ENCODE measurements at places on chromosomes 7 and 10.

- no peak for DNase-seq
These were observed 1.8 kb downstream of the WASL start for GRCh38 chr7:123746931-123747488.

DNA sequence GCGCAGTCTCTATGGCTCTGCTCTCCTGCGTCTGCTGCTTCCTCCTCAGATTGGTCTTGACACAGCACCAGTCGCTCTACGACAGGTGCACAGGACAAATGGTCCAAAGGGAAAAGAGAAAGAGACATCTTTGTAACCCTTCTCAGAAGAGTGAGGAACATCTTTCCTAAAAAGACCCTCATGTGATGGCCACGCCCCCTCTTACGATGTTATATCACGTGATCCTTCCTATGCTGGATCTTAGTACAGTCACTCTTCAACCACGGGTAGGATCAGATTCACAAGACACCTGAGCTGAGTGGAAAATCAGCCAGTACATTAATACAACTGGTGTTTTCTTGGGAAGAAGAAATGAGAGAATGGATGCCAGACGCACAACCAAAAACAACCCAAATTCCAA lies 262.2 kb upstream of the CELF2 start:
- no peak for DNase-seq

- DNase-seq = no peak
These were observed 21.2 kb downstream of the KIF5B start for GRCh38 chr10:32035038-32035437.

GRCh38 chr7:24959735-24960485 lies 20.1 kb downstream of the OSBPL3 start:
- DNase-seq = no peak

DNA sequence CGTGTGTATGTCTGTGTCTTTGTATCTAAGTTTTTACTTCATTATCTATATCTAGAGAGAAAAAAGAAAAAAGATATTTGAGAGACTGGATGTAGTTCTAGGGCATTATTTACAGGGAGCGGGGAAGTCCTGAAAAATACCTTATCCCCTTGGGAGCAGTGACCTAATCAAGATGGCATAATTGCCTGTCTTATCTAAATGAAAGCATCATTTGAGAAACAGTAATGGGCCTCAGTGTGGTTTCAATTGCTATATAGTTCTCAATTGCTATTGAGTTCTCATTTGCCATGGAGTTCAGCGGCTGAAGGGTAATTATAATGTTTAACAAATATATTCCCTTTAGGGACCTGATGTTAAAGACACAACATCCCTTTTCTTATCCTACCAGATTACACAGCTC lies 216.5 kb downstream of the PLXNA4 start:
- DNase-seq = no peak

DNA sequence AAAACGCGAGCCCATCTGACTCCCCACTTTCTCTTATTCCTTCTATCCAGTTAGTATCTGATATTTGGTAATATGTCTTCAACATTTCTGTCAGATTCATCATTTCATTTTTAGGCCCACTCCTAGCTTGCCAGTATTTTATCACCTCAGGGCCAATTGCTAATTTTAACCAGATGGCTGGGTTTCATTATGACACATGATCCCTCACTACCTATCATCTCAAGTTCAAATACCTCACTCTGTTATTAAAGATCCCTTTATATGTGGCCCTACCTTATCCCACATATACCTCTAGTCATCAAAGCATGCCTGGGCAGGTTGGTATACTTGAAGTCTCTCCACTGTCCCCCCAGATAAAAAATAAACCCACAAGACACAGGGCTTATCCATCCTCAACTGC lies 104.9 kb downstream of the RNLS start:
- no peak for DNase-seq

DNA sequence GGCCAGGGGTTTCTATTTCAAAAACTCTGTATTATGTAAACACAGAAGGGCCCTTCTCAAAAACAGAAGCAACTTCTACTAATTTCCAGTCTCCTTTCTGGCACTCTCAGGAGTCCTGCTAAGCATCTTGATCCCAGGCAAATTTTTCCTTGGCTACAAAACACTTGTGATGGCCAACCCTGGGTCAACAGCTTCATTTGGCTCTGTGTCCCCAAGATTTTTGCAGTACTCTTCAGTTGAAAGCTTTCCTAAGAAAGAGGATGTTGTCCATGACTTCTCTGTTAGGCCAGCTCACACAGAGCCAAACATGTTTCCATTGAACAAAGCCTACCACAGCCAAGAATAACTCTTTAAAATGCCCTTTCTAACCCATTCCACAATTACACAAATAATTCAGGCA lies 99.0 kb upstream of the EGR2 start:
- DNase-seq = no peak

GRCh38 chr10:58266826-58267712 lies 625 bp downstream of the IPMK start:
- no peak for DNase-seq

DNA sequence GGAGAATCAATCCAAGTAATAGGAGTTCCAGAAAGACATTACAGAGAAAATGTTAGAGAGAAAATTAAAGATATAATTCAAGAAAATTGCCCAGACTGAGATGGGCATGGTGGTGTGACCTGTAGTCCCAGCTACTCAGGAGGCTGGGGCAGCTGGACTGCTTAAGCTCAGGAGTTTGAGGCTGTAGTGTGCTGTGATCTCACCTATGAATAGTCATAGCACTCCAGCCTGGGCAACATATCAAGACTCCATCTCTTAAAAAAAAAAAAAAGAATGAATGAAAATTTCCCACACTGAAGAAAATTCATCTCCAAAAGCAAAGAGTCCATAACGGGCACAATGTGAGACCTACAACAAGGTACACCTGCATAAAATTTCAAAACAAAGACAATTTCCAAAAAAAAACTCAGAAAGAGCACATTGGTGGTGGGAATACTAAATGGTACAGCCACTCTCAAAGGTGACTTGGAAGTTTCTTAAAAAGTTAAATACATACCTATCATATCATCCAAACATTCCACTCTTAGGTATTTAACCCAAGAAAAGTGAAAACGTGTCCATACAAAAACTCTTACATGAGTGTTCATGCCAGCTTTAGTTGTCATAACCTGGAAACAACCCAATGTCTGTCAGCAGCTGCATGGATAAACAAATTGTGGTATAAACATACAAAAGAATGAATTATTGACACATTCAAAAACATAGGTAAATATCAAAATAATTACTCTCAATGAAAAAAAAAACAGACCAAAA lies 6.9 kb upstream of the RGS10 start:
- no peak for DNase-seq

- no peak for DNase-seq
These were observed 149.6 kb downstream of the ADK start for GRCh38 chr10:74300666-74301065.

DNA sequence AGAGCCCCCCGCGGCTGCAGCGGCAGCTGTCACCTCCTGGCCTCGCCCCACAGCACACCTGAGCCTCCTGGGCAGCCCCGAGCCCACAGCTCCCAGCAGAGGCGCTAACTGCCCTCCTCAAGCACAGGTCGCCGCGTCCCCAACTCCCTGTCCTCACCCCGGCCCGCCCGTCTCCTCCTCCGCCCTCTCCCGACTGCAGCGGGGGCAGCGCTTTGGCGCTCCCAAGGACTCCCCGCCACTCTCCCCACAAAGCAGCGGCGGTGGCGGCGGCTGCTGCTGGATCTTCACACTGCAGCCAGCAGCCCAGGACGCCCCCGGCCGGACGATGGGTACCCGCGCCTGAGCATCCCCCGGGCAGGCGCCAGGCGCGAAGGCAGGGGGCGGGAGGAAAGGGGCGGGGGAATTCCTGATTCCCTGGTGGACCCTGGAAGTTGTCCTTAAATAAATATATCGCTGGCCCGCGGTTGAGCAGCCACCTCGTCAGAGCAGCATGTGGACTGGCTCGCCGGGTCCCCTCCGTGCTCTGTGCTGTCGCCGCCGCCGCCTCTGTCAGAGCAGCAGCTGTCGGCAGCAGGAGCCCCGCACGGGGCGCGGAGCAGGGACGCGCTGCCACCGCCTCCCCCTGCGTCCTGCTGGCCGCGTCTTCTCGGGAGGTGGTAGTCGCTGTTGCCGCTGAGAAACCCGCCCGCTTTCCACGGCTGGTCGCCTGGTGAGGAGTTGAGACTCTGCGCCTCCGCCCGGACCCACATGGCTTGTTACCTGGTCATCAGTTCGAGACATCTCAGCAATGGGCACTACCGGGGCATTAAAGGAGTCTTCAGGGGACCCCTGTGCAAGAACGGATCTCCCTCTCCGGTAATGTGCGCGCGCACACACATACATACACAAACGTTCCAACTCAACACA lies at the start of gene ZNF804B:
TSS of gene ZNF804B (plus strand) at position 471 of the 906 bp plus-strand sequence. CDS start at position 748, 277 bp downstream.
- DNase-seq = no peak

- DNase-seq = no peak
These were observed 1.9 kb upstream of the SUV39H2 start for GRCh38 chr10:14876764-14877163.

- DNase-seq = peak; percentile 13
These were observed 23.2 kb upstream of the BMPR1A start for GRCh38 chr10:86733260-86733671.

DNA sequence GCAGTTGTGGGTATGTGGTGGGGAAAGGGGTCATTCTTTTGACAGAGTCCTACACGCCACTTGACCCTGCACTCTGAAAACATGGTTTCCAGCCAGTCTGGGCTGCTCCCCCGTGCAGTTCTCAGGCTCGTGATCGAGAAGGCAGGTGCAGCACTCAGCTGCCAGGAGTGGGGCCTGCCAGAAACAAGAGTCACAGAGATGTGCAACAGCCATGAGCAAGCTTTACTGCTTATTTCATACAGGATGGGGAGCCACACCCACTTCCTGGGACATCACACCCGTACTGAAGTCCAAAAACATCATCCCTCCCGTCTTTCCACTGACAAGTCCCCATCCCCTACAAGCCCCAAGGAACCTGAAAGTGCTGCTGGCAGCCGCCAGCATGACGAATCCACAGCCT lies 9.3 kb downstream of the ATG9B start:
- DNase-seq = no peak

DNA sequence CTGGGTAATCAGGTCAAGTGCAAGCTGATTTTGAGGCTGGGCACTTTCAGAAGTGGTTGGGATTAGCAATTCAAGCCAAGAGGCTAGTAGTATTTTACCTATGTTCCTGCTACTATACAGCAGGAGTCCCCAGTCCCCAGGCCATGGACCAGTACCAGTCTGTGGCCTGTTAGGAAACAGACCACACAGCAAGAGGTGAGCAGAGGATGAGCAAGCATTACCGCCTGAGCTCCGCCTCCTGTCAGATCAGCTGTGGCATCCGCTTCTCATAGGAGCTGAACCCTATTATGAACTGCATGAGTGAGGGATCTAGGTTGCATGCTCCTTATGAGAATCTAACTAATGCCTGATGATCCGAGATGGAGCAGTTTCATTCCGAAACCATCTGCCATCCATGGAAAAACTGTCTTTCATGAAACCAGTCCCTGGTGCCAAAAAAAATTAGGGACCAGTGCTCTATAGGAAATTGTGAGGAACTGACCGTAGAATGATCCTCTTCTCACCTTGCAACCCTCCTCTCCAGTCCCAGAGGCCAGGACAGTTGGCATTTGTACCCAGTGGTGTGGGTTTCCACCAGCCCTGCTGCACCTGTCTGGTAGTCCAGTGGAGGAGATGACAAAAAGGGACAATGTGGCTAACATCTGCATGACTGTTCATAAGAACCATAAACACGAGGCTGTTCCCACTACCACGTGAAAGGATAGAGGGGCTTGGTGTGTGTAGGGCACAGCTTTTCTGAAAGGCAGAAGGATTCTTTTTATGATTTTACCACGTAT lies 172.5 kb downstream of the KIAA1217 start:
- no peak for DNase-seq

DNA sequence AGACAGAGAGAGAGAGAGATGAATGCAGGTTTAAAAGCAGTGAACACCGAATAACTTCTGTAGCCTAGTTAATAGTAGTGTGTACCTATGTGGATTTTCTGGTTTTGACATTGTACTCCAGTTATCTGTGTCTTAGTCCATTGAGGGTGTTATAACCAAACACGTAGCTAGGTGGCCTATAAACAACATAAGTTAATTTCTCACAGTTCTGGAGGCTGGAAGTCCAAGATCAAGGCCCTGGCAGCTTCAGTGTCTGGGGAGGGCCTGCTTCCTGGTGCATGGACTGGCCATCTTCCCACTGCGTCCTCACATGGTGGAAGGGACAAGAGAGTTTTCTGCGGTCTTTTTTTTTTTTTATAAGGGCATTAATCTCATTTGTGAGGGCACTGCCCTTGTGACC lies 23.5 kb downstream of the AOC1 start:
- DNase-seq = no peak

DNA sequence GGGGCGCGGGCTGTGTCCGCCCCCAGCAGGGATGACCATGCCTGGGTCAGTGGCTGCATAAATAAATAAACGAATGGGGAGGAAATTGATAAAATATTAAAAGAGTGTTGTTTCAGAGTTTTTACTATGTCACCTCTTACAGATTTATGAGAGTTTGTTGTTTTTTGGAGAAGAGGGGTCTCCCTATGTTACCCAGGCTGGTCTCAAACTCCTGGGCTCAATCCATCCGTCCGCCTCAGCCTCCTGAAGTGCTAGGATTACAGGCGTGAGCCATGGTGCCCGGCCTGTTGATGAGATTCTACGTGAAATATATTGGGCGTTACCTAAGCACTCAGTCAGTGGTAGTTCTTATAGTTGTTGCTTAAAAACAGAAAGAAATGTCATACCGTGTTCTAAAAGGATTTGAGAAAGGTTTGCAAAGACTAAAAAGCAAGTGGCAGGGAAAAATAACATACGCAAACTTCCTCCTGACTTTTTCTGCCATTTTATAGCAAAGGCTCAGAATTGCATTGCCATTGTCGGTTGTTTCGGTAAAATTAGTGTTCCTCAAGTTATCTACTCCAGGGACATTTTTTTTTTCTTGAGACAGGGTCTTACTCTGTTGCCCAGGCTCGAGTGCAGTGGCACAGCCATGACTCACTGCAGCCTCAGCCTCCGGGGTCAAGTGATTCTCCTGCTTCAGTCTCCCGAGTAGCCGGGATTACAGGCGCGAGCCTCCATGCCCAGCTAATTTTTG lies 39.5 kb upstream of the FOXK1 start:
- DNase-seq = no peak

Measured in NCI-H187 (cell line).